ENCODE measurements at places on chromosomes 13 and 19.

DNA sequence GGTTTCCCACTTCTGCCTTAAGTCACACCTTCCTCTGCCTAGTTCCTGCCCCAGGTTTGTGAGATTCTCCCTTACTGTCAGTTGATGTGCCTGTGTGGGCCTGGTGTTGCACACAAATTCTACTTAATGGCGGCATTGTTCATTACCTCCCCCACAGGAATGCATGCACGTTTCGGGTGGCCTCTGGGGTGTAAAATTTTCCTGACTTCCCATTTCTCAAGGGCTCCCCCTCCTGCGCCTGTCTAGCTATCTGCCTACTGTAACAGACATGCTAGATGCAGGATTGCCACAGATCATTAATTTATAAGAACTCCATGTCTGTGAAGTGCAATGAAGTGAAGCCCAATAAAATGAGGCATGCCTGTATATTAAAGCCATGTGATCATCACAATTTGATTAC is 1466.3 kb downstream of the PCDH9 start:
- DNase-seq: no peak

DNA sequence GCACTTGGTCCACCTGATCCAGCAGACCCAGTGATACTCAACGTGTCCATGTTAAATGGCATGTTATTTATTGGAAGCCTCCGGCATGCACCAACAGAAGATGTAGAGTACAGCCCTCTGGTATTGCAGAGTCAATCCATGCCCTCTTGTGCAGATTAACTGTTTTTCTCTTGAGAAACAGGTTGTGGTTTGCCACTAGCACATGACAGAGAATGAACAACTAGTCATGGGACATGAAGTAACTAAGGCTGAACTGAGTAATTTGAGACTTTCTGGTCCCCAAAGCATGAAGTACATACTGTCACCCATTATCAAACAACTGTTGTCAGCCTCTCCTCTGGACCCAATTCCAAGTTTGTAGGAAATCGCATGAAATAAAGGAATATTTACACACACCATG is 3.2 kb downstream of the ZNF562 start:
- DNase-seq: no peak

DNA sequence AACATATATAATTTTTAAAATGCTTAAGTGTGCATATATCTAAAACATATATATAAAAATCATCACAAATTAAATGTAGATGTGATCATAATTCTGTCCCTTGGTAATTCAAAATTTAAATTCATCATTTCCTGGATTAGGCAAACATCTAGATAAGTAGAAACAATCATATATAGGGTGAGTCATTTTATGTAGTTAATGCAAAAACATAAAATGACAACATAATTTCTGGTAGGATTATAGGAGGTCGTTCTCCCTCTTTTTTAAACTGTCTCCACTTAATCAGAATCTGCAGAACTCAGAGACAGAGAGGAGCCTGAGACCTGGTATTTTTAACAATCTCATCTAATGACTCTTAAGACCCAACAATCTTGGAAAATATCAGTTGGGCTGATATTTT is 333.4 kb downstream of the KCTD12 start:
- DNase-seq: no peak

DNA sequence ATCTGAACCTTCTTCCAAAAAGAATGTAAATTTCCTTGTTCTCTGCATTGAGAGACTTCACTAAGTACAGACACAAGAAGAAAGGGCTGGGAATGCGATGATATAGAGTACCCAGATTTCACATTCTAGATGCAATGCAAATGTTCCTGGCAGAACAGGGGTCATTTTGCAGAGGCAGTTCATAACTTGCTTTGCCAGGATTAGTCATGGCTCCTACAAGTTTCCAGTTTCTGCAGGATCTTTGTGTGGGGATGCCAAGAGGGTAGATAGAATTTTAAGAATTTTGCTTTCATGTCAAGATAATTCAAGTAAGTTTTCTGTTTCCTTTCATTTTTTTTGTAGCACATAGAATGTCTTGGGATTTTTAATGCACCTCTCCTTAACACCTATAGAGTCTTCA is 181.2 kb downstream of the FGF9 start:
- DNase-seq: peak; percentile 35

DNA sequence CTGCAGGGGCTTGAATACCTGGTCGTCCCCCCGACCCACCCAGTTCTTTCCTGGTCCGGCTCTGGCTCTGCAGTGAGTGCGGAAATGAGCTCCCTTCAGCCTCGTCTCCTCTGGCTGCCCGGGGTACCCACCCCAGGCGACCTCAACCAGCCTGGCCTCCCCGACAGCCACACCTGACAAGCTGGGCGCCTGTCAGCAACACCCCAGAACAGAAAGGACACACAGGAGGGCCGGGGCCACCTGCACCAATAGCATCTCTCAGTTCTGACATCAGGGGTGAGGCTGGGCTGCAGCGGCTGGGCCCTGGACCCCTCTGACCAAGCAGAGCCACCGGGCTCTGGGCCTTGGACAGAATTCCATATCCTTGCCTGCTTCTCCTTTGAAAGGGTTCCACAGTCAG is 19.7 kb downstream of the SUGP1 start:
- no peak for DNase-seq
